ENCODE measurements at places on chromosomes 1 and 21.

GRCh38 chr1:151834239-151834638 lies 2.6 kb upstream of the RORC start:
- DNase-seq: no peak

GRCh38 chr1:100440075-100440809 lies 87.9 kb downstream of the CDC14A start:
- DNase-seq: no peak

- DNase-seq: no peak
Observed at GRCh38 chr1:107140703-107141490, at the start of gene NTNG1. NTNG1 (plus strand) TSS chr1:107141039.

DNA sequence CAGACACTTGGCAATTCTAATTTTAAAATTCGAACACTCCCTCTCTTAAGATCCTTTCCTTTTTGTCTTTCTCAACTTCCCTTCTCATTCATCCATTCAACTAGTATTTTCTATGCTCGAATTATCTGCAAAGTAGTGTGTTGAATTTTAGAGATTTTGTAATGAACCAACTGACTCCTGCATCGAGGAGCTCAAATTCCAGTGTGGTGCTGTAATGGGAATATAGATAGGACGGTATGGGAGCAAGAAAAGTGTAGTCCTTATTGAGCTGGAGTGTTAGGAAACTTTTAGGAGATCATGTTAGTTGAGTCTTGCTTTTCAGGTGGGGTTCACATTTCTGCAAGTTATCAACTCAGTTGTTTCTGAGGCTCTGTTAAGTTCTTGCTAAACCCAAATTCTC lies 897.5 kb downstream of the TTLL7 start:
- DNase-seq: no peak

- DNase-seq: no peak
Observed at GRCh38 chr21:45539796-45540600, 2.2 kb downstream of the SLC19A1 start.
